ENCODE measurements at places on chromosomes 16 and 17.

DNA sequence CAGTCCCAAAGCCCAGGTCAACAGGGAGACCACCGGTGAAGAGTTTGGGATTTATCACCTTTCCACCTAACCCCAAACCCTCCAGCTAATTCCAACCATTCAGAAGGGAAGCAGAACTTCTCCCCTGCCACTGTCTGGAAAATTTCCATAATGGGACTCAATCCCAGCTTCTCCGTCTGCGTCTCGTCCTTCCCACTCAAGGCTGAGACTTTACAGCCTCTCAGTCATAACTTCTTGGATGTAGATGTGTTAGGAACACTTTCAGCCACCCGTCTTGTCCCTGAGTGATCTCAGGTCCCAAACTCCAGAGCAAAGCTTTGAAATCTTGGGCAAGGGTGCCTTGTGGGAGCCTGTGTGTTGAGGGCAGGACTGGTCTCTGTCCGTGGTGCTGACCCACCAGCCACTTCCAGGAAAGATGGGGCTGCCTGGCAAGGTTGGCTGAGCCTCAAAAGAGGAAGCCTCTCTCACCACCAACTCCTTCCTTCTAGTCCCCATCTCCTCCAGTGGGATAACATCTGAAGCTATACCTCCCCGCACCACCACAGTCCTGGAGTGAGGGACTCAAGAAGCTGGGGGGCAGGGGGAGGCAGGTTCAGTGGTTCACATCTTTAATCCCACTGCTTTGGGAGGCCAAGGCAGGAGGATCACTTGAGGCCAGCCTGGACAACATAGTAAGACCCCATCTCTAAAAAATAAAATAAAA, 9.3 kb downstream of the GAS2L2 start:
- no peak for DNase-seq

- peak; percentile 44 for DNase-seq
These were observed 82.5 kb upstream of the TNRC6C start for GRCh38 chr17:77875881-77876509.

DNA sequence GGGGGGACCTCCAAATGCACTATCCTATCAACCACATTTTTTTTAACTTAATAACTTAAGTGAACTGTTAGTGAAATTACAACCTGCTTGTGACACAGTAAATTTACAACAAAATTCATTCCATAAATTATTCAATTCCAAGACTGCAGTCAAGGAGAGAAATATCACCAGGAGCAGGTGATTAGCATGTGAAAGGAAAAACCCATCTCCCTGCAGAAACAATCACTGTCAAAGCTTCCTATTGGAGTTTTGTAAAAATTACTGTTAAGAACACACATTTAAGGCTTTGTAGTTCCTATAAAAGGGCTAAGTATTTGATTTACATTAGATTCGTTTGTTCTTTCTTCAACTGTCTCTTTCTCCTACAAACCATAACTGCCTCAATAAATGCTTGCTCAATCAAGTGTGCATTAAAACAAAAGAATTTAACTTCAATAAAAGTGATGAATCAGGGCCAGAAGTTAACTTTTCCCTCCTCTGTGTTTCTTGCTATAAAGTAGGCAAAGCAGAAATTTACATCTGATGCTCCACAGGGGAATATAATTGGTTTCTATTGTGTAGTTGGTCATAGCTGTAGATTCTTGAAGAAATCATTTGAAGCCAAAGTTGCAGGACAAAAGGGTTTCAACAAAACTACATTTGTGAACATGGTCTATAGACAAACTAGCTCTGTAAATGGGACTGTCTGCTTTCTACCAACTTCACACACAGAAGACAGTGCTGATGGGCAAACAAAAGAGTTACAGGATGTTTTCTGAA, 195.1 kb upstream of the PSMD7 start:
- no peak for DNase-seq

- no peak for DNase-seq
These were observed 20.3 kb downstream of the TRIM25 start for GRCh38 chr17:56893503-56893902.
